ENCODE measurements at places on chromosomes 13 and 19.
A peak's percentile ranks its signal among the peaks of the same experiment; 100 is the strongest.

DNA sequence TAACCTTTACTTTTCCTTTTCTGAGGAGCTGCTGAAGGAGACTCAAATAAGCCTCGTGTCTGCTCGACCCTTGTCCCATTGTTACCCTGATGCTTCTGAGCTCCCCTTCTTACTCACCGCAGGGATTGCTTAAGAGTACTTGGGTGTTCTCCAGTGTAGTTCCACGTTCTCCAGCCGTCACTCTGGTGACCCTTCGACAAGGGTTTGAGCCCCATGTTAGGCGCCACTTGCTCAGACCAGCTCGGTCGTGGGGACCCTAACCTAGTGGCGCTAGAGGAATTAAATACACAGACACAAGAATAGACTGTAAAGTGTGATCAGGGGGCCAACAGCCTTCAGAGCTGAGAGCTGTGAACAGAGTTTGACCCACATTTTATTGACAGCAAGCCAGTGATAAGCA is 10.3 kb downstream of the ZNF480 start:
- no peak for DNase-seq

- DNase-seq: no peak
These were observed 32.5 kb downstream of the CERS4 start for GRCh38 chr19:8241646-8242045.

- DNase-seq: no peak
These were observed 99.7 kb upstream of the MIR17HG start for GRCh38 chr13:91247768-91248167.

DNA sequence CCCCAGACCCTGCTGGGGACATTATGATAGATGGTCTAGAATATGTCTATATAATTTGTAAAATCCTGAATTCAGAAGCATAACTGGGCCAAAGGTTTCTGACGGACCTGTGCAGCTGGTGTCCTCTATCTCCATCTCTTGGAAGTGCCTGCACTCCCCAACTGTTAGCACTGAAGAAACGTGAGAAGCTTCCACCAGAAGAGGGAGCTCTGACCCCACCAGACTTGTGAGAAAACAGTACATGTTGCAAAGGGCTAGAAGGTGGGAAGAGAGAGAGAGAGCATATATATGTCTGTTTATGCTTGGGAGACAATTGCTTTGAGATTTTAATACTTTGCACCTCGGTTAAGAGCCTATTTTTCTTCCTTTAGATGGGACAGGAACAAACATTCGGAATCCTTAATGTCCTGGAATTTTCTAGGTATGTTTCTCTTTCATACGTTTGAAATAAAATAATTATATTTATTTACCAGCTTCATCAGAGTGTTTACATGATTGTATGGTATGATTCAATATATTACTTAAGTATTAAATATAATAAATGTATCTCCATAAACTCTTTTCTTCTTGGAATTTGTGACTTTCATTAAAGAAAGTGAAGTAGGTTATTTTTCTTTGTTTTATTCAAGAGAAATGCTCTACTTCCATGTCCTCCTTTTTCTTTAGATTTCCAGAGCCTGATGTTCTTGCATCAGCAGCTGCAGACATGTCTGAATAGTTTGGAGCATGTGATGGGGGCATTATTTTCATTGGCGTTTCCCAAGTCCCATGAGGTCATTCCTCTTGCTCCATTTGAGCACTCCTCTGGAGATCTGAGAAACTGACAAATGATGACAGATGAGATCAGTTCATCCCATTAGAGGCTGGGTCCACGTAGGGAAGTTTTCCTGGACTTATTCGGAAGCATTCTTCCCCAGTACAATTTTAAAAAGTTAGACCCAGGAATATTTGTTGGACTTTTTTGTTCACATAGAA is 202.9 kb downstream of the ATP8A2 start:
- peak; percentile 79 for DNase-seq

GRCh38 chr19:23263870-23264590 is 13.8 kb upstream of the ZNF724 start:
- DNase-seq: no peak

DNA sequence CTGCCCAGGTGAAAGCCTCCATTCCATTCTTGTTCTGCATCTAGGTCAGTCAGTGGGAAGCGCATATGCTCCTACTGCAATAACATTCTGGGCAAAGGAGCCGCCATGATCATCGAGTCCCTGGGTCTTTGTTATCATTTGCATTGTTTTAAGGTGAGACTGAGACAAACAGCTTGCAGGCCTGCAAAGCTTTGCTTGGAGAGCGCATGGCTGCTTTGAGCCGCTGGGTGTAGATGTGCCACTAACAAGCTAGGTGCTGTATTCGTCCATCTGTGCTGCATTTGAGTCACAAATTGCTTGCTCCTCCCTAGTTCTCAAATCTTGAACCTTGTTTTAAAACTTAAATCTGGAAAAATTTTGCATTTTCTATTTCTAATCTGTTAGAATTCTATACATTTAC is 219.1 kb downstream of the LMO7 start:
- DNase-seq: no peak

- no peak for DNase-seq
These were observed 354.0 kb downstream of the MTUS2 start for GRCh38 chr13:29174093-29174492.

DNA sequence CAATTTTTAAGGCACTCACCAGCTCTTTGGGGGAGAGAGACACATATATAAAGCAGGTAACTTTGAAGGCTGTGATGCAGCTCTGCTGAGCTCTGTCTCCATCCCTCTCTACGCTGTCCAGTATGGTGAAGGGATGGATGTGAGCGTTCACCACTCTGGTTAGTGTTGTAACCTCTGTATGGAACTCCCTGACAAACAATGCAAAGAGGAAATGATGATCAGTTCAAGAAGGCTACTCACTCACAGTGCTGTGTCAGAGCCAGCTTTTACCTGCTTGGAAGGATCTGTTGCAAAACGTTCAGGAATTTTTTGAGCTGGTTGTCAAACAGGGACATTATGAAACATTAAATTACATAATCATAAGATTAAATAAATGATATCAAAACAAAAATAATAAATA is 90.8 kb upstream of the SLC10A2 start:
- DNase-seq: no peak

DNA sequence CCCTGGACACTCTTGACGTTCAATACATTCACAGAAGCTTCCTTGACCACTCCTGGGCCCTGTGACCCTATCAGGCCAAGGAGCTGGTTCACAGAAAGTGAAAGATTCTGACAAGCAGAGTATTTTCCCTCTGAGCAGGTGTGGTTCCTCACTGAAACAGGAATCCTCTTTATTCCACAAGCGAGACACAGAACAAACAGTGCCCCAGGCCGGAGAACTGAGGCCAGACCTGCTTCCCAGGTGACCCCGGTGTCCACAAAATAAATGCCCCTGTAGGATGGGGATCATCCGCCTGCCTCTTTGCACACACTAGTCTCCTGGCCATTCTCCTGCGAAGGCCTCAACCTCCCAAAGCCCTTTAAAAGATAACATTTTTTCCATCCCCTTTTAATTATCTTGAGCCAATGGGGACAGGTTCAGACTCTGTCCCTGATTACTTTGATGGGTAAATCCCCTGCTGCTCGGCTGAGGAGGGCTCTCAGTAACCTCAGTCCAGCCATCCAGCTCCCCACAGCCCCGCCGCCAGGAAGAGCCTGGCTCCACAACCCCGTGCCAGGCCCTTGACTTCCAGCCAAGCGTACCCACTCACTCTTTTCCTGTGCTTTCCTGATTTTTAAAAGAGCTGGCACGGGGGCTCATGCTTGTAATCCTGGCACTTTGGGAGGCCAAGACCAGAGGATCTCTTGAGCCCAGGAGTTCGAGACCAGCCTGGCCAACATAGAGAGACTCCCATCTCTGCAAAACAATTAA is 129.1 kb downstream of the FOXO1 start:
- DNase-seq: no peak

DNA sequence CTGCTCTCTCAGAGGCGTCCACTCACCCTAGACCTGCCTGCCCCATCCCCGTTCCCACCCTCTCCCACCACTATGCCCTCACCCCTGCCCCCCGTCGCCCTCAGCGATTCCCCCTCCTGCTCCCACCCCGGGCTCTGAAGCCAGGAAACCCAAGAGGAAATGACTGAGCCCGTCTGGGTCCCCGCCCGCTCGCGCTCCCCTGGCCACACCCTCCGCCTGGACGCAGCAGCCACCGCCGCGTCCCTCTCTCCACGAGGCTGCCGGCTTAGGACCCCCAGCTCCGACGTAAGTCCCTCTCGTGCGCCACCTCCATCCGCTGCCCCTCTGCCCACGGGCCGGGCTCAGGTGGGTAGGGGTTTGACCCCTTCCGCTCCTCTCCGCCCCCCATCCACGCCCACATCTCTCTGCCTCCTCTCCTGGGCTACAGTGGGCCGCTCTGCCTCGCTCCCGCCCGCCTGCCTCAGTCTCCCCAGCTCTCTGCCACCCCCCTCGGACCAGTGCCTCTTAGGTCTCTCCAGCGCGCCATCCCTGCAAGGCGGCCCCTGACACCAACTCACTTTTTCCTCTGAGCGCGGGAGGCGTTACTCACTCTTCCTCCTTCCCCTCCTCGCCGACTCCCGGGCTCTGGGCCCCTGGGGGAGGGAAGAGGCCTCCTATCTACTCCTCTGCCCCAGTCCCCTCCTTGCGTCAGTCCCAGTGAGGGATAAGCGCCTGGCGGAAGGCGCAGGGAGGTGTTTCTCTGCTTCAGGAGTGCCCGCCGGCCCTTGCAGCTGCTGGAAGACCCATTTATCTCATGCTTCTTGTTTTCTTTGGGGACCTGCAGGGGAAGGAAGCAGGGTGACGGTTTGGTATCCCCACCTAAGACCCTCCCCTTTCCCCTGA is at the start of gene FXYD5:
Gene FXYD5 (plus strand): TSS at position 211 of the 882 bp plus-strand sequence. CDS start 816 bp downstream, outside the sequence.
- DNase-seq: peak; percentile 77

GRCh38 chr13:34507630-34508029 is 434.4 kb upstream of the NBEA start:
- DNase-seq: no peak

- DNase-seq: no peak
These were observed 39.6 kb upstream of the CLDN10 start for GRCh38 chr13:95512957-95513356.

DNA sequence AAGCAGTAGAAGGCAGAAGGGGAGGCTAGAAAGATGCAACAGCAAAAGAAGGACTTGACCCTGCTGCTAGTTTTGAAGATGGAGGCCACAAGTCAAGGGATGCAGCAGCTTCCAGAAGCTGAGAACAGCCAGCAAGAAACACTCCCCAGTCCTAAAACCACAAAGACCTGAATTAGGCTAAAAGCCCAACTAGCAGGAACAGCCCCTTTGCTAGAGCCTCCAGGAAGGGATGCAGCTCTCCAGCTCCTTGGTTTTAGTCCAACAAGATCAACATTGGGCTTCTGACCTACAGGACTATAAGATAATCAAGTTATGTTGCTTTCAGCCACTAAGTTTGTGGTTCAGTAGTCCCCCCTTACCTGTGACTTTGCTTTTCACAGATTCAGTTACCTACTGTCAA is 10.5 kb upstream of the LATS2 start:
- DNase-seq: no peak

GRCh38 chr13:25971047-25971446 is 80.8 kb downstream of the SHISA2 start:
- DNase-seq: no peak

DNA sequence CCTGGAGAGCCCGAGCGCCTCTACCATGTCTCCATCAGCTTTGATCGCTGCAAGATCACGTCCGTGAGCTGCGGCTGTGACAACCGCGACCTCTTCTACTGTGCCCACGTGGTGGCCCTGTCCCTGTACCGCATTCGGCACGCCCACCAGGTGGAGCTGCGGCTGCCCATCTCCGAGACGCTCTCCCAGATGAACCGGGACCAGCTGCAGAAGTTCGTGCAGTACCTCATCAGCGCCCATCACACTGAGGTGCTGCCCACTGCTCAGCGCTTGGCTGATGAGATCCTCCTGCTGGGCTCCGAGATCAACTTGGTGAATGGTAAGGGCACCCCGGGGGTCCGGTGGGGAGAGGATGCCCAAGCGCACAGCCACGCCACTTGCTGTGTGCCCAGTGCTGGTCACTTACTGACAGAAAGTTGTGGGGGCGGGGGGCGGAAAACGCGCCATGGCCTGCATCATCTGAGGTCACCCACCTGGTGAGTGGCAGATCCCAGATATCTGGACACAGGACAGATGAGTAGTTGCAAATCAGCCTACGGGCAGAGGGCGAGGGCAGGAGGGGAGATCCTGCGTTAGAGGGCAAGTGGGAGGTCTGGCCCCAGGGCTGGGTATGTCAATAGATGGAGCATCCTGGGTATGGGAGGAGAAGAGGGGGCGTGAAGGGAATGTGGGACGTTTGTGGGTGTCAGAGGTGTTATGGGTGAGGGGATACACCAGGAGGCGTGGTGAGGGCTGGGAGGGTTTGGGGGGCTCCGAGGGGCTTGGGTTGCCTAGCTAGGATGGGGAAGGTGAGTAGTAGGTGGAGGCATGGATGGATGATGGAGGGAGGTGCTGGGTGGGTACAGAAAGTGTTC is 9.8 kb downstream of the ZSWIM4 start:
- DNase-seq: no peak

- DNase-seq: peak; percentile 23
These were observed 350.5 kb downstream of the KCNRG start for GRCh38 chr13:50365408-50366391.

GRCh38 chr13:93740334-93740733 is 513.7 kb downstream of the GPC6 start:
- DNase-seq: no peak

DNA sequence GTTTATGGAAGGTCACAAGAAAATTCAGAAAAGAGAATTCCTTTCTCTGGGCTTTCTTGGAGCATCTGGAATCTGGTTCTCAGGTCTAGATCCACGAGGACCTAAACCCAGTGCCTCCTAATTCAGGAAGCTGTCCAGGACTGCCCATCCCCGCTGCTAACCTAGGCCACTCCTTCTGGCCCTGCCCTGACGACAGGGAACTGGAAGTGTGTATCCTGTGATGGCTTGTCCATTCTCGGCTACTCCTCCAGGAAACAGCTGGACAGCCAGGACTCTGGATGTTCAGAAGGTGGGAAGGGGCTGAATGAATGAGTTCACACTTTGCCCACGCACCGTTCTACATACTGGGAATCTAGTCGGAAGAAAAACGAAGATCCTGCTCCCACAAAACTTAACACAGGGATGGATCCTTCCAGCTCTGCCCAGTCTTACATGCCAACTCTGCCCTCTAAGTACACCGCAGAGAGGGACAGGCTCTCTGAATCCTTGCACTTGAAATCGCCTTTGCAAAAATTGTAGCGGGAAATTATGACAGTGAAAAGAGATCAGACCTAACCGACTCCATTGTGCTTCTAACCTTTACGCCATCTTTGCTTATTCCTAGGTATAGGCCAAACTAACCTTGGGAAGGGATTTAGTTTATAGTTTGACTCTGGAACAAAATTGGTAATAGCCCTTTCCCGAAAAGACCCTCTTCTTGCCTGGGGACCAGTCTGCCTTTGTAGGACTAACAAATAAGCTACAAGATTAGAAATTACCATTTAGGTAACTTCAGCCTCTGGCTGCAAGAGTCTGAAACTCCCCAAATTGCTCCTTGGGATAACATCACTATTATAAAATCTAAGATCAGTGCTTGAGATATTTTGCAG is 1.8 kb downstream of the LSM4 start:
- DNase-seq: peak; percentile 87

Measured in transverse colon (tissue), 4 donors.